Kidney tubule cell (primary cell): ENCODE measurements at places on chromosomes 6 and 20.

DNA sequence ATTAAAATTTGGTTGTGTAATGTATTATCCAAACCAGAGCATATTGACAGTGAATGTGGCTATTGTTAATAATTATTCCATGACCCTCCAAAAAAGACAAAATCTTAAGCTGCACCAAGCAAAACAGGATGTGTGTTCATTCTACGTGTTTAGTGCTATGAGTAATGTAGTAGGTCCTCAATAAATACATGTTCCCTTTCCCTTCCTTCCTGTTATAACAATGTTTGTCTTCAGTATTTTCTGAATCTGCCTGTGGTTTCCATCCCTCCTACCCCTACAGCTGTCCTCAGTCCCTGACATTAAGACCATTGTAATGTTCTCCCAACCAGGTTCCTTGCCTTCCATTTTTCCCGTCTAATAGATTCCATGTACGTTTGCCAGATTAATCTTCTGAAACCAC, 163.8 kb downstream of the AIG1 start:
- DNase-seq = no peak

DNA sequence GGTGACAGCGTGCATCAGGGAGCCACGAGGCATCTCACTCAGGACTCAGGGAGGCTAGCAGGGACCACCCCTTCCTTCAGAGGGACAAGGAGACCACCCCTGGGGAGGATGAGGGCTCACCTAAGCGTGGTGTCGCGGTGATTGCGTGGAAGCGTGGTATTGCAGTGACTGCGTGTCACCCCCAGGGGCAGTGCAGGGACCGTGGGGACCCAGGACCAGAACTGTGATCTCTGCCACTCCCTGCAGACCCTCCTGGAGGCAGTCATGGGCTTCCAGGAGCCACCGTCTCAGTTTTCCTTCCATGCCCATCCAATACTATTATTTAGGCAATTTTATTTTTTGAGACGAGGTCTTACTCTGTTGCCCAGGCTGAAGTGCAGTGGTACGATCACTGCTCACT, 147.1 kb downstream of the TAF4 start:
- DNase-seq = no peak

GRCh38 chr6:15287670-15288375, 42.0 kb downstream of the JARID2 start:
- no peak for DNase-seq

DNA sequence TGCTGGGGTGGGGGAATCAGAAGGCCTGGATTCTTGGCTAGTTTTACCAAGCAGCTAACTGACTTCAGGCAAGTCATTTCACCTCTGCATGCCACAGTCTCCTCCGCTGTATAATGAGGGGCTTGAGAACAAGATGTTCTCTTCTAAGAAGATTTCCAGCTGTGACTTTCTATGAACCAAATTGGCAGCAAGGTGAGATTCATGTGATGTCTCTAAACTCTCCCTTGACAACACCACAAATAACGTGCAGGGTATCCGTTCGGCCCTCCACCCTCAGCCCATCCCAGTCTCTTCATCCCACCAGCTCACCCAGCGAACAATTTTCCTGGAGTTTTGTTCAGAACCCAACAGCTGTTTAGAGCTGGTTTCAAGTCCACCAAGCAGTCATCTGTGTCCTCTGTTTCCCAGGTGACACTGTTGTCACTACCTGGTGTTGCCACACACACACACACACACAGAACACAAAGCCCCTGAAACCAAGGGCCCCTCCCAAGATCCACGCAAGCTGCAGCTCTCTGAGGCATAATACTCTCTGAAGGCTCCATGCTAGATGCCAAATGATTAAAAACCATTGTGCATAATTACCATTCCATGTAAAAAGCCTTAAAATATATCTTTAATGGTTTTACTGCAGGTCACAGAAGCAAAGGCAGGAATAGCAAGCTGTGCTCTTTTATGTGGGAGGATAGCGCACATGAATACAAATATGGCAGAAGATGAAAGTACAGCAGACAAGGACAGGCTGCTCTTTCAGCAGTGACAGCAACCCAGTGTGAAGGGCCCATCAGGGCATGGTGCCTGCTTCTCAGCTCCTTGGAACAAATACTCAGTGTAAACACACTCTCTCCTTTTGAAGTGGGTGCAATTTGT, 48.2 kb downstream of the ARHGAP18 start:
- no peak for DNase-seq

GRCh38 chr20:58048096-58048702, 180.3 kb downstream of the ANKRD60 start:
- peak; percentile 44 for DNase-seq

- peak; percentile 30 for DNase-seq
Observed at GRCh38 chr6:118748311-118749062, 97.1 kb upstream of the CEP85L start.
